Renal cortex interstitium (tissue), 15 donors: ENCODE measurements at places on chromosomes 5 and 9.

DNA sequence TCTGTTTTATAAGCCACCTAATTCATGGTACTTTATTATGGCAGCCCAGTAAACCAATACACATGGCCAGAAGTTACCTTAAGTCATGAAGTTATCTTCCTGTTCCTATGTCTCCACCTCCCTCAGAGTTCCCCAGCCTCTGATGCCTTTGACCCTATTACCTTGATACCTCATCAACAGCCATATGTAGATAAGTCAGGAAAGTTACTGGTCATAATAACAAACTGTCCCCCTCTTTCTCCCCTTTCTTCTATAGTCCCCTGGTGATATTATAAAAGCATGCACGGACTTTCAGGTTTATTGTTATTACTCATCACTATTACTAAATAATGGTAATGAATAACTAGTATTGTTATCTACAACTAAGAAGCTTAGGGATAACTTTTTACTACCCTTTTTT, 168.9 kb upstream of the FER start:
- DNase-seq = no peak

DNA sequence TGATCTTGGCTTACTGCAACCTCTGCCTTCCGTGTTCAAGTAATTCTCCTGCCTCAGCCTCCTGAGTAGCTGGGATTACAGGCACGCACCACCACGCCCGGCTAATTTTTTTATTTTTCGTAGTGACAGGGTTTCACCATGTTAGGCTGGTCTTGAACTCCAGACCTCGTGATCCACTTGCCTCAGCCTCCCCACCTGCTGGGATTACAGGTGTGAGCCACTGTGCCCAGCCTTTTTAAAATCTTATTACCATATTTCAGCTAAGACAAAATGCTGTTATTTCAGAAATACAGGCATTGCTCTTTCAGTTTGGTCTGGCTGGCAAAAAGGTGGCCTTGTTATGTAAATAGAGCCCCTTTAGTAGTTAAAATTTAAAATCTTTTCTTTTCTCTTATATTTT, 46.9 kb upstream of the GLDC start:
- no peak for DNase-seq

DNA sequence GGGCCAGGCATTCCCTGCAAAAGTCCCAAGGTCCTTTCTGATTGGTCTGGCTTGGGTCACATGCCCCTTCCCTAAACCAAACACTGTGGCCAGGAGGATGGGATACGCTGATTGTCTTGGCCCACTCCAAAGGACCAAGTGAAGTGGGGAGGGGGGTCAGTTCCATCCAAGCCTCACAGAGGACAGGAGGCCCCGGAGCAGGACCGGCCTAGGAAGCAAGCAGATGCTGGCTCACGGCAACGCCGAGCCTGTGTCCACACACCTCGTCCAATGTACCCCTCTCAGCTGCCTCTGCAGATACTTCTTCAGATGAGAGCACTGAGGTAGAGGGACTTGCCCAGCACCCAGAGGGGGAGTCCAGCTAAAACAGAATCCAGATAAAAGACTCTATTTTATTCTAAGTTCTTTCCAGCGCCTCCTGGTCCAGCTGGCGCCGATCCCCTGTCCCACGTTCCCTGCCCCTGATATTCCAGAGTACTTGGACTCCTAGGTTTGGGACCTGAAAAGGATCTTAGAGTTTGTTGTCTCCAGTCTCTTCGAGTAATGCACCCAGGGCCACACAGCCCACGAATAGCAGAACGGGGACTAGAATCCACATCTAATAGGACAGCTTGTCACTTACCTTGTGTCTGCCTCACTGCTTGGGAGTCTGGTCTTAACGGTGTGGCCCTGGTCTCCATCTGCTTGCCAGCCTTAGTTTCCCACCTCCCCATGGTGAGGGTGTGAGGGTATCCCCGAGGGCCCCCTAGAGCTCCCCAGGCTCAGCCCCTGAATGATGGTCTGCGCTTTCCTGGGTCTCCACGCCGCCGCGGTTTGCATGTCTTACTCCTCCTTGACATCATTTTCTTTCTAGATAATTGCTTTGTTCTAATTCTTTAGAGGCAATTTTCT, 72.4 kb upstream of the UNC5A start:
- no peak for DNase-seq

GRCh38 chr5:143946837-143947236, 134.9 kb downstream of the HMHB1 start:
- no peak for DNase-seq

DNA sequence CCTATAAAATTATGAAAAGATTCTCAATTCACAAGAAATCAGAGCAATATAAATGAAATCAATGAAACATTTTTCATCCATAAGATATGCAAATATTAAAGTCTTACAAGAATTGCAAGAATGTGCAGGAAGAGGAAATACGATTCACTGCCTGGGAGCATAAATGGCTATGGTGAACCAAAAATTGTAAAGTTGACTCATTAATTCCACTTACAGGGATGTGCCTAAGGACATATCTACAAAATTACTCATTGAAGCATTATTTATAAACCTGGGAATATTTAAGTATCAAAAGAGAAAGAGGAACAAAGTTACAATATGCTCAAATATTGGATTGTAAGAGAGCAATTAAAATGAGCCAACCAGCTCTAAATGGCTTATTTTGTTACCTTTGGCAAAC, 6.9 kb upstream of the NIPSNAP3A start:
- DNase-seq = no peak

DNA sequence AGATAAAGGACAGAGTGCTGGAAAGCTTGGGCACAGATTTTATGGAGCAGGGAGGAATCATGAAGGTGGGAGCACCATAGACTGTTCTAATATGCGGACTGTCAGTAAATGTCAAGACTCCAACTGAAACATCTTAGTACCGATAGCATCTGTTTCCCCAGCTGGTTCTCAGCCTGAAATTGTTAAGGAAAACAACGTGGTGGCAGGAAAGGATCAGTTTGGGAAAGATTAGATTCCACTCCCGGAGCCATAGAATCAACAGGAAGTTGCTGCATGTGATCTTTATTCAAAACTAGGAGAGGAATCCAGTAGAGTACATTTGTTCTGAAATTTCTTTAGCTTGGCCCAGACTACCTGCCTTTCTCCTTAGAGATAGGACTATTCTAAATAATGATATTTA, 559.1 kb downstream of the CSNK1G3 start:
- no peak for DNase-seq
